ENCODE measurements at places on chromosomes 3 and 15. TPM values are rescaled to one million over a fixed set of nuclear protein-coding genes. Genes with fewer than 3 reads are reported as not detected.

The SLC38A3 gene
- polyA plus RNA-seq: 5.0 TPM

The SOX14 gene
- not detected for polyA plus RNA-seq

The WDR93 gene
- 1.9 TPM for polyA plus RNA-seq

The THSD4 gene
- 33.2 TPM for polyA plus RNA-seq

GRCh38 chr15:49103002-49103401 is 52.4 kb downstream of the COPS2 start:
- no peak for DNase-seq

The PLIN1 gene
- 0.72 TPM for polyA plus RNA-seq

- no peak for DNase-seq
These were observed 174.5 kb upstream of the TMC3 start for GRCh38 chr15:81548365-81549130.
